ENCODE measurements at places on chromosomes 12 and 14. TPM values are rescaled to one million over a fixed set of nuclear protein-coding genes. Genes with fewer than 3 reads are reported as not detected.

- no peaks in the 10 kb centered on the region for H3K27me3 ChIP-seq
- no peak overlapping the region for H3K27ac ChIP-seq
- no peak for DNase-seq
- H3K4me3 ChIP-seq, result no peak overlapping the region
- H3K36me3 ChIP-seq, result no peaks in the 10 kb centered on the region
- no peaks in the 10 kb centered on the region for H3K4me1 ChIP-seq
Measured at GRCh38 chr12:128004383-128004938, 262.5 kb upstream of the TMEM132C start.

DNA sequence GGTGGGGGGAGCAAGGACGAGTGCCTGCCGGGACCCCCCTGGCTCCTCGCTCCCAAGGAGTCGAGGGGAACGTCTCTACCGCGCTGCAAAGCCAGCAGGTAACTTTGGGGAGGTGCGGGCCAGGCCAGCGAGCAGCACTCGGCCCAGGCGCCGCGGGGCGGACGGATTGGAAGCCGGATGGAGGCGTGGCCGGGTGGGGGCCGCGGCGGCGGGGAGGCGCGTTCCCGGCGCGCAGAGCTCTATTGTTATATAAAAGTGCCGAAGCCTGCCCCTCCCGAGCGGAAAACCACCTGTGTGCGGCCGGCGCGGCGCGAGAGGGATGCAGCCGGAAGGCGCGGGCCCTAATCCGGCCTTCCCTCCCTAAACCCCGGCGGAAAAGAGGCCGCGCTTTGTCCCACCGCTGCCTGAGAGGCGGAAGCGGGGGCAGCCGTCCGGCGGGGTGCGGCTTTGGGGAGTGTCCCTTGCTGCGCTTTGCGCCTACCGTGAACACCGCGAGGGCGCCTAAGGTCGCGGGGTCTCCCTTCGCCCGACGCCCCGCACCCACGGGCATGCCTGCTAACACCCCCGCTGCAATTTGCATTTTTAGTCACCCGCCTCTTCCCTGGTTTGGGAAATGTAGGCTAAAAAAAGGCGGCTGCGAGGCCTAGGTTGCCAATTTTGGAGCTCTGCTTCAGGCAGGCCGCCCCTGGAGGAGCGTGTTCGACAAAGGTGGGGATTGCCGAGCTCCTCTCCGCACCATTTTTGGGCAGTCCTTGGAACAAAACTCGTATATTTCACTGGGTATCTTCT, 1.7 kb upstream of the DUSP6 start:
- peak; percentile 83 for DNase-seq
- H3K4me3 ChIP-seq, result peak overlapping the region; percentile 83

DNA sequence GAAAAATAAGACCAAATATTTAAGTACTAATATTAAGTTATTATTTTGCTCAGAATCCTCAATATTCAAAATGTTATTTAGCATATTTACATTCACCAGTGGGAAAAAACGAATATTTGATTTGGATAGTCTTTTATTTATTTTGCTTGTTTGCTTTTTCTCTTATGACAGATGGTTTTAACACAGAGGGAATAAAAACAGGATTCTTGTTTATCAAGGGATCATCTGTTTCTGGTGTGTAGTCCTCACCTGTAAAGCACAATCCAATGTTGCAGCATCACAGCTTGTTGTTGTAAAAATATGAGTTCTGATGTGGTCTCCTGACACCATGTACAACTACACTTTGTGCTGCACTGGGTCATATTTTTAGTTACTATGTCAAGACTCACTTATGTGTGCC, 103.9 kb downstream of the AVPR1A start:
- no peak overlapping the region for H3K27ac ChIP-seq
- no peak overlapping the region for H3K4me3 ChIP-seq
- H3K4me1 ChIP-seq, result no peaks in the 10 kb centered on the region
- no peaks in the 10 kb centered on the region for H3K27me3 ChIP-seq
- no peaks in the 10 kb centered on the region for H3K36me3 ChIP-seq
- DNase-seq, result no peak

The MGP gene
- polyA plus RNA-seq, result 283 TPM

DNA sequence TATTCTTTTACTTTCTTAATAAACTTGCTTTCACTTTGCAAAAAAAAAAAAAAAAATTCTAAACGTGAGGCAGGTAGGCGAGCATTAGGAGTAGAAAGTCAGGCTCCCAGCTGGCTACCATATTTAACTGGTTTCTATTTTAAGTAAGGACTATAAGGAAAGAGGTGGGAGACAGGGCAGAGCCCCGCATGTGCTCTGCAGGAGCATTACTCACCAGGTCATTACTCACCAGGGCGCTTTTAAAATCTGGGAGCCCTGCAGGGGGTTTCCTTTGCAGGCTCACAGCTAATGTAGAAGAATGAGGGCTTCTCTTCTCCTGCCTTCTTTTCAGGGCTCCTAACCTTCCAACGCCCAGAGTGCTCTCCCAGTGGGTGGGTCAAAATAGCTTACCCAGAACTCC, 14.0 kb upstream of the DPF3 start:
- H3K27ac ChIP-seq, result no peak overlapping the region
- H3K27me3 ChIP-seq, result peaks cover 9% of the 10 kb centered on the region
- H3K36me3 ChIP-seq, result no peaks in the 10 kb centered on the region
- H3K4me1 ChIP-seq, result no peaks in the 10 kb centered on the region
- DNase-seq, result no peak
- no peak overlapping the region for H3K4me3 ChIP-seq

DNA sequence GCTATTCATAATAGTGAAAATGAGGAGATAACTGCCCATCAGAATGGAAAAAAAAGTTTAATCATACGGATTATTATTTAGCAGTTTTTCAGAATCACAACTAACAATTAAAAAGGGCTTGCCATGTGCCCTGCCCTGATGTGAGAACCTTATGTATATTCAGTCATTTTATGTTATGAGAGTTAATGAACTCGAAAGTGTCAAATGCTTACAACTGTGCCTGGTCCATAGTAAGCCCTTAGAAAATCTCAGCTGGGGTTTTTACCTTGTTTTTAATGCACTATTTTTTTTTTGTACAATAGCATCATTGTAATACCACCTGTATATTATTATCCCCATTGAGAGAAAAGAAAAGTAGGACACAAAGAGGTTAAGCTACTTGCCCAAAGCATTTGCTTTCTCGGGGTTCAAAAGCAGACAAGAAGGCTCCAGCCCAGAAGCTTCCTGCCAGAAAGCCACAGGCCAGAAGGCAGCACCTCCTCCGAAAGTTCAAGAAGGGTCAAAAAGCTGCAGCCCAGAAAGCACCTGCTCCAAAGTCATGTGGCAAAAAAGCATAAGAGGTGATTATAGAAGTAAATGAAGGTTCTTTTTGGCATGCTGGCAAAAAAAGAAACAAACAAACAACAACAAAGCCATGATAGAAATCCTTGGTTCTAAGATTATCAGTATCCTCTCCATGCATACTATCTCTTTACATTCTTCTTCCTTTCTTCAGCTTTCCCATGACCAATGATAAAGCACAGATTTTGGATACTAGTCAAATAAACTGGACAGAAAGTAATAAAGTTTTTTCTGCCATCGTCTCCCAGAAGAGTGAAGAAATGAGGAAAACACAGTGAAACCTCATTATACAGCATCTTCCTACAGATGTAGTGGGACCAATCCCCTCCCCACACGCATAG, 59.1 kb upstream of the NAP1L1 start:
- H3K4me3 ChIP-seq, result no peak overlapping the region
- H3K27ac ChIP-seq, result no peak overlapping the region
- no peaks in the 10 kb centered on the region for H3K27me3 ChIP-seq
